ENCODE measurements at places on chromosomes 3 and 15.
A peak's percentile ranks its signal among the peaks of the same experiment; 100 is the strongest.

GRCh38 chr15:87761736-87762509 lies 494.6 kb downstream of the NTRK3 start:
- peak; percentile 0 for DNase-seq

DNA sequence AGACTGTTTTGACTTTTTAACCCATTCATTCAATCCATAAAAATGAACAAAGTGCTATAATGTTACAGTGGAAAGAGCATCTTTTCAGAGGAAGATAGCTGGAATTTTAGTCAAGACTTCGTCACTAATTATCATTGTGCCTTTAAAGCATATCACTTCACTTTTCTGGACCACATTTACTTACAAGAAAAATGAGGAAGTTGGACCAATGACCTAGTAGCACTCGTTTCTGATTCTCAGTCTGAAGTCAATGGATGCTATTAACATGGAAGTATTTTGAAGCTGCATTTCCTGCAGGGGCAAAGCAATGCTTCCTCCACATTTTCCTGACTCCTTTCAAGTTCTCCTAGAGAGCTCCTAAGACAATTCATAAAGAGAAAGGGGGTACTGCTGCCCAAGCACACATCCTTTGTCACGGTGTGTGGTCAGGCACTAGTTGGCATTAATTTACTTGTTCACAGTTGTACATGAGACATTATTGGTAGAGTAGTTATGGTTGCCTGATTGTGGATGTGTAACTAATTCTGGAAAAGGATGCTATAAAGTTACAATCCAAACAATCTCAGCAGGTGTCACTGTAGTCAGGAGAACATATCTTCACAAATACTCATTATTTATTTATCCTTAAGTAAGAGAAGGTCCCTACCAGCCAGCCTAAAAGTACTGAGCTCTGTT lies 1049.1 kb downstream of the FHIT start:
- no peak for DNase-seq

DNA sequence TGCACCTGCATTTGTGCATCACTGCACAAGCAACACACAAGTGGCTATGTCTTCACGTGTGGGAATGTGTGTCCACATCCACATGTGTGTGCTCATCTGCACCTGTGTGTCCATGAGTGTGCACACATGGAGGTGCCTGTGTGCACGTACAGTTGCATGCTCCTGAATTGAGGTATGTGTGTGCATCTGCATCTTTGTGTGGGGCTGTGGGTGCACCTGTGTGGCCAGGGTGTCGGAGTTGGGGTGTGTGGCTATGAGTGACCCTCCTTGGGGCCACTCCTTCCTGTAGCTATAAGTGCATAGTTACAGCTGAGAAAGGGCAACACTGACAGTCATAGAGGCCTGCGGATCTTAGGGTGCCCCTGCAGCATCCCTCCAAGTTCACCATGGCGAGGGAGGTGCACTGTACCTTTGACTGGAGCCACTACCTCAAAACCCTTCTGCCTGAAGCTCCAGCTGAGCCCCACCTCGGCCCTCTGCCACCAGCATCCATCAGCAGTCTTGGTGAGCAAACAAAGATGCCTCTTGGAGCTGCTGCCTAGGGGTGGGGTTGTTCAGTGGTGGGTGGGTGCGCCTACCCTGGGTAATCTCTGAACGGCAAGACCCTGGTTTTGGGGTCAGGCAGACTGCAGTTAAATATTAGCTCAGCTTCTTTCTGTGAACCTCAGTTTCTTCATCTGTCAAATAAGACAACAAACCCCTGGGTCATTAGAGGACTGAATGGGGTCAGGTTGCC lies 5.2 kb upstream of the HHATL start:
- no peak for DNase-seq

DNA sequence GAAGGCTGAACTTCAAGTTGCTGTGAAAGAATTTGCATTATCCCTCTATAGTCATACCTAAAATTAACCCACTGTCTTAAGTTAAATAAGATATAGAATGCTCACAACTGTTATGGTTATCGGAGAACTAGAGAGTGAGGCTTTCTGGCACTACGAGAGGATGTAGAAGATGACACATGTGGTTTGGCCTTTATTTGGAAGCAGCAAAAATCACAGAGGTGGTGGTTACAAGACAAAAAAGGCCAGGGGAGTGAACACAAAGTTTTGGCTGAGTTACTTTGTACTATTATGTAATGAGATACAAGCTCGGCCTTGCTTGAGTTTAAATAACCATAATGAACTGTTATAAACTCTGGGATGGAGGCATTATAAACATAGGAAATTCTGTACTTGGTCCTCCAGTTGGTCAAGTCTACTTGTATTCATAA lies 78.3 kb upstream of the ICE2 start:
- peak; percentile 76 for DNase-seq

DNA sequence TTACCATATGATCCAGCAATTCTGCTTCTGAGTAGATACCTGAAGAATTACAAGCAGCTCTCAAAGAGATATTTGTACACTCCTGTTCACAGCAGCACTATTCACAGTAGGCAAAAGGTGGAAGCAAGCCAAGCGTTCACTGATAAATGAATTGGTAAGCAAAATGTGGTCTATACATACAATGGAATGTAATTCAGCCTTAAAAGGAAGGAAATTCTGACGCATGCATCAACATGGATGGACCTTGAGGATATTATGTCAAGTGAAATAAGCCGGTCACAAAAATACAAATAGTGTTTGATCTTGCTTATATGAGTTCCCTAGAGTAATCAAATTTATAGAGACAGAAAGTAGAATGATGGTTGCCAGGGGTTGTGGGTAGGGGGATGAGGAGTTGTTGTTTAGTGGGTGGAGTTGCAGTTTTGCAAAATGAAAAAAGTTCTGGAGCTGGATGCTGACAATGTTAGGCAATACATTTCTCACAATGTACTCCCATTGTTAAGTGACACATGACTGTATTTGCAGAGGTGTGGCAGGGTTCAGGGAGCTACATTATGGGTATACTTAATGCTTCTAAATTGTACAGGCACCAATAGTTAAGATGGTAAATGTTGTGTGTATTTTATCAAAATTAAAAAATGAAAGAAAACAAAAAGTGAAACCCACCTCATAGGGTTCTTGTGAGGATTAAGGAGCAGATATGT lies 26.7 kb downstream of the SLC6A1 start:
- DNase-seq: no peak

- DNase-seq: no peak
These were observed 1.3 kb upstream of the PRKAR2A start for GRCh38 chr3:48848816-48849515.

All from CD4-positive, alpha-beta T cell treated with Interleukin-2 at 100 ng/mL for 4 hours (primary cell).